ENCODE measurements at places on chromosomes 1 and 21. TPM values are rescaled to one million over a fixed set of nuclear protein-coding genes. Genes with fewer than 3 reads are reported as not detected.

Gene HAPLN2
- total RNA-seq = not detected

Gene S100A7
- not detected for total RNA-seq

Gene NECTIN4
- 12.2 TPM for total RNA-seq

Gene TIE1
- total RNA-seq = 38.5 TPM

Gene PADI3
- 6.9 TPM for total RNA-seq

Gene IL12RB2
- total RNA-seq = 6.0 TPM

Gene CD48
- total RNA-seq = 7.0 TPM

Gene PINK1
- total RNA-seq = 37.3 TPM

Gene RPE65
- 9.9 TPM for total RNA-seq

Measured in urinary bladder (tissue), 4 donors.